ENCODE measurements at places on chromosomes 1 and 21.

GRCh38 chr1:220888417-220888986 is 9.3 kb downstream of the HLX start:
- no peak for DNase-seq

GRCh38 chr1:239931341-239931740 is 160.3 kb upstream of the FMN2 start:
- no peak for DNase-seq

DNA sequence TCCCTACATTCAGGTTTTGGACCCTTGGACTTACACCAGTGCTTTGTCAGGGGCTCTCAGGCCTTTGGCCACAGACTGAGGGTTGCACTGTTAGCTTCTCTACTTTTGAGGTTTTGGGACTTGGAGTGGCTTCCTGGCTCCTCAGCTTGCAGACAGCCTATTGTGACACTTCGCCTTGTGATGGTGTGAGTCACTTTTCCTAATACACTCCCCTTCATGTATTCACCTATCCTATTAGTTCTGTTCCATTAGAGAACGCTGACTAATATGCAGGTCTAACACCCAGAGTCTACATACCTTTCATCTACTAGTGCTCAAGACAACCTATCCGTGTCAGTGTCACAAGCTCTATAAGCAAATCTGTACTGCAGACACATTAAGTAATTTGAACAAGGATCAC is 605.3 kb downstream of the KCNT2 start:
- DNase-seq = no peak

DNA sequence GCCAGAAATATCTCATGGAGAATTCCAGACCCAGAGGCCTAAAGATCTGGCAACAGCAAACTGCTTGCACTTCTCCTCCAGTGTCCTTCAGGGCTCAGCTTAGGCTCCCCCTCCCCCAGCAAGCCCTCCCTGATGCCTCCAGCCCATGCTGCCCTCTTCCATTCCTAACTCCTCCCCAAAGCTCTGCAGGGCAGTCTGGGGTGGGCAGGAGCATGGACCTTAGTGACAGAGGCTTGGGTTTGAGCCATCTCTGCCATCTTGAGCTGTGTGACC is 436.8 kb downstream of the PTPRU start:
- no peak for DNase-seq

- DNase-seq = no peak
These were observed 8.6 kb downstream of the FNDC5 start for GRCh38 chr1:32861904-32862695.

DNA sequence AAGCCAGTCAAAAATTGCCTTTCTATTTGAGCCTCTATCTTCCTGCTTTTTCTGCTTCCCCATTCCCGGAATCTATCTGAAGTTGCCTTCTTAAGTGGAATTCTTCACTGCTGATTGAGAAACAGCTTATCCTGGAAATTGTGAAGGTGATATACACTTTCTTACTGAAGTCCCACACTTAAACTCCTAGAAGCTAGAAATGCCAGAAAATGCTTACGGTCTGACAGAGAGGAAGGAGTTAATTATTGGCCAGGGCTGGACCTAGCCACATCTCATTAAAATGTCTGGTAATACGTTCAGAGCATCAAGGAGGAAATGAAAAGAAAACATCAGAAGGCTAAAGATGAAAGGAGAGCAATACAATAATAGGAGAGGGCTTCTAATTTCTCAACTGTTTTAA is 292.5 kb upstream of the SNX7 start:
- no peak for DNase-seq

GRCh38 chr1:77018761-77019160 is 151.5 kb downstream of the ST6GALNAC5 start:
- no peak for DNase-seq

- DNase-seq = no peak
These were observed 193.0 kb downstream of the FASLG start for GRCh38 chr1:172851856-172852255.

GRCh38 chr1:109398343-109399225 is 866 bp upstream of the SORT1 start:
- no peak for DNase-seq

DNA sequence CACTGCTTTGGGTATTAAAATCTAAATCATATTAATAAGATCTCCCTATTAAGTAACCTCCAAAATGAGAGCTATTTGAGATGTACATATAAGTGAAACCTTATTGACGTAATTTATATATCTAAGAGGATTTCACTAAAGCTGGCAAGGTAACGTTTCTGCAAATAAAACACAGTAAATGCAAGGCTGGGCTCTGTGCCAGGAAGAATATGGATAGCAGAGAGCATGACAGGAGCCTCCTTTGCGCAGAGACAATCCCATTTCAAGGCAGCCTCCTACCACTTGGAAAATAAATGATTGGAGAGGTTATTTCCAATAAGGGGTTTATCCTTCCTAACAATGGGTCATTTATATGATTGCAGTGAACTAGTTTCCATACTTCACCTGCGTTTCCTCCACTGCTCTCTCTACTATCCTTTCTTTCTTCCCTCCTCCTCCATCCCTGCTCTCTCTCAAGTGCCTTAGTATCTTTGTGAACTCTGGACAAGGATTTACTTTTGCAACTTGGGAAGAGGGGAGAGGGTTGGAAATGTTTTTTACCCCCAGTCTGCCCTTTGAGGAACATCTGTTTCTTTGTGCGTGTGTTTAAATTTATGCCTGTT is 3.0 kb upstream of the NFIA start:
- DNase-seq = no peak

DNA sequence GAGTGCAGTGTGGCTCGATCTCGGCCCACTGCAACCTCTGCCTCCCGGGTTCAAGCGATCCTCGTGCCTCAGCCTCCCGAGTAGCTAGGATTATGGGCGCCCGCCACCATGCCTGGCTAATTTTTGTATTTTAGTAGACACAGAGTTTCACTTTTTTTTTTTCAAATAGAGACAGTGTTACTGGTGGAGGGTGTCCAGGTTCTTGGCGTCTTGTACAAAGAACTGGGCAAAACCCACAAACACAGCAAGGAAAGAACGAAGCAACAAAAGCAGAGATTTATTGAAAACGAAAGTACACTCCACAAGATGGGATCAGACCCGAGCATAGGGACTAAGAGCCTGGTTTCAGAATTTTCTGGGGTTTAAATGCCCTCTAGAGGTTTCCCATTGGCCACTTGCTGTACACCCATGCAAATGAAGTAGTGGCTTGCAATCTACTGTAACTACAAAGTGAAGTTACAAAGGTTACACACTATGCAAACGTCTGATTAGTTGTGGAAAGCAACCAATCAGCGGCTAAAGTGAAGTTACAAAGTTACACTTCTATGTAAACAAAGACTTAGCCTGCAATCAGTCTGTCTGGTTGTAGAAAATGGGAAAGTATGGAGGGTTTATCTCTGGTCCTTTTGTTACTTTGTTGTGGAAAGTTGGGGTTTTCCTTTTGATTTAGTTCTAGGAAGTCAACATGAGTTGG is 199.1 kb downstream of the DYRK1A start:
- DNase-seq = no peak

DNA sequence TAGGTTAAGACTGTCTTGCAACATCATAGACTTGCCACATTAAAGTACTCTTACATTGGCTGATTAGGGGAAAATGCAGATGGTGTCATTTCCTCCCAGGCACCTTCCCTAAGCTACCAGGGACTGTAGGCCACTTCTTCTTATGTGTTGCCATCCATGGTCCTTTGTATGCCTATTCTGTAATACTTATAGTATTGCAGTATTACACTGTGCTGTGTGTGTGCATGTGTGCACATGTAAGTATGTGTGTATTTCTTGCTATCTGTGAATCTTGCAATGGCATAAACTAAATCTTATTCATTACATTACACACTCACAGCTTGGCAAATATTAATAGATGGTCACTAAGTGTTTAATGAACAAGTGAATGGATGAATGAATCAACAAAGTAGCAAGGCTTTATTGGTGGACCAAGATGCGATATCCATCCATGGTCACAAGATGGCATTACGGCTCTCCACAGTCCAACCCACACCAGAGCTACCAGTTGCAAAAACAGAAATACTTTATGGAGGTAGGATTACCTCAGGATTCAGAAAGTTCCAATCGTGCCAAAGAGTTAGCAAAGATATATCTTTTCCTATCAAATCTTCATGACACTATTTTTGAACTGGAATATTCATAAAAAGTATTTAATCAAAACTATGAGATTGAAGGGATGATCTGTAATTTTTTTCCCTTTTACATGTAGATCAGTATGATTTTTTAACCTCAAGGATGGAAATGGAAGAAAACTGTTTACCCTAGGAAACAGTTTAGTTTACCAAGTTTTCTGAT is 160.2 kb downstream of the DENND1B start:
- DNase-seq = peak; percentile 41

DNA sequence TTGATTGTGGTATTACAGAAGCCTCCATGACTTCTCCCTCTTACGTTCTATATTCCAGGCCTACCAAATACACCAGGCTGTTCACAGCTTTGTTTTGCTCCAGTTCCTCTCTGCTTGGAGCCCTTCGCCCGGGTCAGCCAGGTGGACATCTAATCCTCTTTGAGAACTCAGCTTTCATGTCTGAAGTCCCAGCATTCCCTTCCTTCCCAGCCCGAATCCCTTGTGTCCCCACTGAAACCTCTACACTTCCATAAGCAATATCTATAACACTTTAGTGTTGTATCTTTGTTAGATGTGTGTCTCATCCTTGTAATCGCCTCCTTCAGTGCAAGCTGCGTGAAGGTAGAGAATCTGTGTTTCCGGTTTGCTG is 1.9 kb downstream of the RNF11 start:
- DNase-seq = no peak

- no peak for DNase-seq
These were observed 25.8 kb downstream of the PIGP start for GRCh38 chr21:37047079-37047478.

DNA sequence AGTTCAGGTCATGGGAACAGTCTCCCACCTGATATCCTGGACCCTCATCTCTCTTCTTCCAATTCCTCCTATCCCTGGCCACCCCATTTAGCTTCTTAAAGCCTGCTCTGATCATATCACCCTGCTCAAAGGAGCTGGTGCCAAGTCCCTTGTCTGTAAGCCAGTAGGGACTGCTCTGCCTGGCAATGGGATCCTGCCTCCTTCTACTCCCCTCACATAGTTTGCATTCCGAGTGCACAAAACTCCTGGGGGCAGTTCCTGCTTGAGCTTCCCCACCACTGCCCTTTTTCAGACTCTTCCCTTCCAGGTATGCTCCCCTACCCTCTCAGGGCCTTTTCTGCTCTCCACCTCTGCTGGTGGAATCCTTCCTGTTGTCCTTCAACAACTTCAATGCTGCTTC is 48.1 kb downstream of the NGF start:
- no peak for DNase-seq

GRCh38 chr1:177958092-177958491 is 11.8 kb downstream of the SEC16B start:
- no peak for DNase-seq

DNA sequence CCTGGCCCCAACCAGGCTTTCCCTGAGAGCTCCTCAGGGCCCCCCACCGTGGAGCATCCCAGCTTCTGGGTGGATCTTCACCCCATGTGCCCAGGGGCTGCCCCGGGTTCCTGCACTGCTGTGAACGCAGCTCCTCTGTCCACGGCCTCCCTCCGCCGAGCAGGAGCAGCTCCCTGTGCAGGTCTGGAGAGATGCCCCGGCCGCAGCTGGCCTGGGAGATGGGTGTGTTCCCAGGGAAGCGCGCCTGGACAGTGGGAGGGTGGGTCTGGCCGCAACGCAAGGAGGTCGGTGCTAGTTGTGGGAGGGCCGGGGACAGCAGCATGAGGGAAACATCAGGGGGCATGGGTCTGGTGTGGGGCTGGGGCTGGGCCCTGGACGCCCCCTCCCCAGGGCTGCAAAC is 71.3 kb downstream of the MORN1 start:
- no peak for DNase-seq

GRCh38 chr1:1175221-1176062 is 1.8 kb downstream of the TTLL10 start:
- no peak for DNase-seq

GRCh38 chr1:178518894-178519293 is 6.0 kb downstream of the TEX35 start:
- no peak for DNase-seq

GRCh38 chr21:45482899-45483821 is 59.1 kb downstream of the SLC19A1 start:
- DNase-seq = no peak

DNA sequence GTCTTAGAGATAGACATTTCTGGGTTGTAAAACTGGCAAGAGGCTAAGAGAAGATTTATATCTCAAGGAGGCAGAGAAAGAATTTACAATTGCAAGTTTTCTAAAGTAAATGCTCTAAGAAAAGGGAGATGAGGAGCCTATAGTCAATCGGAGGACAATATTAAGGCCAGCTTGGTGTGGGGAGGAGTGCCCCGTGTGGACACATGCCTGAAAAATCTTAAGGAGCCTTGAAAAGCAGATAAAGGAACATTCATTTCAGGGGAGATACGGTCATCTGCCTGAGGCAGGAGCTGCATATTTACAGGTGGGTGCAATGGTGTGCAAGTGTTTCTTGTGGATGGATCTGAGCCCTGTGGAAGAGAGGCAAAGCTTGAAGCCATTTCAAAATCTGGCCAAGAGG is 25.6 kb downstream of the FCRL2 start:
- DNase-seq = no peak

GRCh38 chr1:58596631-58597052 is 19.6 kb upstream of the TACSTD2 start:
- DNase-seq = no peak

GRCh38 chr1:236727521-236727920 is 41.2 kb downstream of the ACTN2 start:
- DNase-seq = no peak

GRCh38 chr1:184558691-184559090 is 171.9 kb downstream of the C1orf21 start:
- no peak for DNase-seq

- DNase-seq = no peak
These were observed 12.7 kb downstream of the UTP11 start for GRCh38 chr1:38025233-38025632.

GRCh38 chr1:14940285-14940870 is 213.2 kb upstream of the TMEM51 start:
- no peak for DNase-seq

- no peak for DNase-seq
These were observed 237.9 kb upstream of the PBX1 start for GRCh38 chr1:164320790-164321731.

- DNase-seq = no peak
These were observed 153.4 kb downstream of the GALNT2 start for GRCh38 chr1:230220478-230220877.

- DNase-seq = peak; percentile 55
These were observed 21.4 kb downstream of the SEC16B start for GRCh38 chr1:177948336-177948972.

DNA sequence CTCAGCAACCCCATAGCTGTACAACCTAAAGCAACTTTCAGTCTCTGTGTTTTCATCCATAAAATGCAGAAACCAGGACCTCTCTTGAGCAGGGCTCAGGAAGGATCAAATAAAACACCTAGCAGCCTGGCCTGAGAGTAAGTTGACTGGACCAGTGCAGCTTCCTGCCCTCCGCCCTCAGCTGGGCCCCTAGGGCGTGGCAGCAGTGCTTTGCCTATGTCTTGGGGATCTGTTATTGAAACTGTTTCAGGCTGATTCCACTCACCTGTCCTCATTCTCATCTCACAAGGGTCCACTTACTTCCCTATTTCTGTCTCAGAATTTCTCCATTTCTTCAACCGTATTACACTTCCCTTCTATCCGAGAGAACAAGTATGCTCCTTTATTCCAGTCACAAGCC is 17.3 kb downstream of the LRRC42 start:
- no peak for DNase-seq

Data from DND-41 (cell line).